ENCODE measurements at places on chromosomes 11 and 22.

DNA sequence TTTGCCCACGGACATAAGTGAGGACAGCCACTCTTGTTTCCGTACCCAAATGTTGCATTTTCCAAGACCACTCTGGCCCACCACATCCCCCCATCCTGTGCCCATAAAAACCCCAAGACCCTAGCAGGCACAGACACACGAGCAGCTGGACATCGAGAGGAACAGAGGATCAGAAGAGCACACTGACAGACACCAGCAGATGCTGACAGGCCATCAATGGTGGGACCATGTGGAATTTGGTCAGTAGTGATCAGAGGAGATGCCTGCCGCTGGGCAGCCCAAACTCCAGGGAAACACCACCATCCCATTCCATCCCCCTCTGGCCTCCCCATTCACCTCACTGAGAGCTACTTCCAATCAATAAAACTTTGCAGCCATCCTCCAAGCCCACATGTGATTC, 87.0 kb downstream of the DLG2 start:
- DNase-seq, result no peak

GRCh38 chr11:65473278-65473860, 25.5 kb upstream of the MALAT1 start:
- DNase-seq, result no peak

GRCh38 chr22:30381264-30381663, 5.9 kb downstream of the RNF215 start:
- no peak for DNase-seq

- no peak for DNase-seq
Measured at GRCh38 chr11:125079878-125080530, 16.9 kb downstream of the SLC37A2 start.

GRCh38 chr11:19673924-19674729, 38.5 kb upstream of the NAV2 start:
- peak; percentile 25 for DNase-seq

DNA sequence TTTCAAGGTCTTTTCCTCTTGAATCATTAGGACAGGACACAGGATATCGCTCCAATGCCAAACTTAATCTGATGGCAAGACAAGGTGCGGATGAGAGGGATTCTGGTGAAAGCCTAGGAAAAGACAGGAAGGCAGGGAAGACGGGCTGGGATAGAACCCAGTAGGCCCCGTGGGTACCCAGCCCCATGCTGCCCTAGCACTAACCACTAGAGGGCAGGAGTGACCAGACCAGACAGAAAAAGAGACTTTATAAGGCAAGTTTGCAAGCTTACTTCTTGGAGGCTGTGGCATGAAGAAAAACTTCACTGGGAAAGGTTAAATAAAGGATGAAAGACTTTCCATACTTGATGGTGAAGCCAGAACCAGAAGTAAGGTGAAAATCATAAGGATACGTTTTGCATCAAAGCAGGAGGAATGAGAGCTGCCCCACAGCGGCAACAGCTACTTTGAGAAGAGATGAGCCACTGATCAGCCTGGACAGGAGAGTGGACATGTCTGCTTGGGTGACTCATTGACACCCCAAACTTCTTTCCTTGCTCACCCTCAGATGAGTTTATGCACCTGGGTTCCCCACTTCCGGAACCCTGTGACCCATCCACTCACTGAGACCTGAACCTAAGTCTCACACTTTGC, 39.8 kb downstream of the SYN3 start:
- peak; percentile 60 for DNase-seq

DNA sequence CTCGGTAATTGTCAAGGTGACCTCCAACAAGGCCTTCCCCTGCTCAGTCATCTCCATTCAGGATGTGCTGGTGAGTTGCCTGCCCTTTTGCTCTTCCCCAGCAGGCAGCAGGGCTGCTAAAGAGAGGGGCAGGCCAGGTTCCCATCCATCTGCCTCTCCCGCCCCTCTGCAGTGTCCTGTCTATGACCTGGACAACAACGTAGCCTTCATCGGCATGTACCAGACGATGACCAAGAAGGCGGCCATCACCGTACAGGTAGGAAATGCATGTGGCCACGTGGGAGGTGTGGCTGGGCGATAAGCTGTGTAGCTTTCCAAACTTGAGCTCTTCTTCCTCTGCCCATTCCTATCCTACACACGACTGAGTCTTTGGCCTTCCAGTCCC, 4.0 kb downstream of the SIDT2 start:
- no peak for DNase-seq

- DNase-seq, result no peak
Measured at GRCh38 chr11:116333001-116333535, 439.7 kb downstream of the BUD13 start.

- DNase-seq, result peak; percentile 75
Measured at GRCh38 chr22:50247748-50248147, 2.9 kb upstream of the TUBGCP6 start.

DNA sequence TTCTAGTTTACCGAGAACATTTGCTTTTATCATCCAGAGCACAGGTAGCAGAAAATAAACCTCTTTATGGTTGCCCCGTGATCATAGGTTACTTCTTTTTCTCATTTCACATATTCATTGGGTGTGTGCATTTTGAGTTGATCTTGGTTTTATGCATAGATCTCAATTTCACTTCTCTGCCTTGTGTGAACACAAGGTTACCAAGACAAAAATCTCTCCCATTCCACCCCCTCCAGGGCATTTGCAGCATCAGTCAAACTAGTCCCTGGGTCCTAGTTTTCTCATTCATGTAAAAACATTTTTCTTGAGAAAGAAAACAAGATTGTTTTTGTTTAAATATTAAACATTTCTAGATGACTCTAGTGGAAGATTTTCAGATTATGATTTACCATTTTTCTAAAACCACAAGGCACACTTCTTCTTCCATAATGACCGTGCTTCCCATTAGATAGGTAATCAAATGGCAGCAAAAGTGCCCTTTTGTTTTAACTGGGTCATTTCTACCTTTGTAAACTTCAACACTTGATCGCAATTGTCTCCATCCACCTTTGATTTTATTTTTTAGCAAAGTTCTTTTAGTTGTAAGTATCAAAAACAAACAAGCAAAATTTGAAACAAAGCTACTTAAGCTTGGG, 526.6 kb upstream of the CADM1 start:
- DNase-seq, result no peak

DNA sequence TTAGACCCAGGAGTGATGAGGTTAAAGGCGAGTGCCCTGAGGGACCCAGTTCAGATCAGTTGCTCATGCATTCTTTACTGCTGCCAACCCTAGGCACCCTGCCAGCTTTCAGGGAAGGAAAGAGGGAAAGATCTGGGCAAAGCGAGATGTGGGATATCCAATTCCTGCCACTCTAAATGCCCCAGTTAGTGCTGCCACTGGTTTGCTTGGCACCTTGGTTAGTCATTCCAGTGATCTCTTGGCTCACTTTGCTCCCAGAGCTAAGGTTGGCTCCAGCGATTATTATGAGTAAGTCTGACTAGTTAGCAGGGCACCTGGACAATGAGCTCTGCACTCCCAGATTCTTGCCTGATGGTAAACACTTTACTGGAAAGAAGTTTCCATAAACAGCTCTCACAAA, 85.0 kb downstream of the INSC start:
- no peak for DNase-seq

GRCh38 chr11:95499516-95500135, 268.6 kb upstream of the SESN3 start:
- peak; percentile 12 for DNase-seq

DNA sequence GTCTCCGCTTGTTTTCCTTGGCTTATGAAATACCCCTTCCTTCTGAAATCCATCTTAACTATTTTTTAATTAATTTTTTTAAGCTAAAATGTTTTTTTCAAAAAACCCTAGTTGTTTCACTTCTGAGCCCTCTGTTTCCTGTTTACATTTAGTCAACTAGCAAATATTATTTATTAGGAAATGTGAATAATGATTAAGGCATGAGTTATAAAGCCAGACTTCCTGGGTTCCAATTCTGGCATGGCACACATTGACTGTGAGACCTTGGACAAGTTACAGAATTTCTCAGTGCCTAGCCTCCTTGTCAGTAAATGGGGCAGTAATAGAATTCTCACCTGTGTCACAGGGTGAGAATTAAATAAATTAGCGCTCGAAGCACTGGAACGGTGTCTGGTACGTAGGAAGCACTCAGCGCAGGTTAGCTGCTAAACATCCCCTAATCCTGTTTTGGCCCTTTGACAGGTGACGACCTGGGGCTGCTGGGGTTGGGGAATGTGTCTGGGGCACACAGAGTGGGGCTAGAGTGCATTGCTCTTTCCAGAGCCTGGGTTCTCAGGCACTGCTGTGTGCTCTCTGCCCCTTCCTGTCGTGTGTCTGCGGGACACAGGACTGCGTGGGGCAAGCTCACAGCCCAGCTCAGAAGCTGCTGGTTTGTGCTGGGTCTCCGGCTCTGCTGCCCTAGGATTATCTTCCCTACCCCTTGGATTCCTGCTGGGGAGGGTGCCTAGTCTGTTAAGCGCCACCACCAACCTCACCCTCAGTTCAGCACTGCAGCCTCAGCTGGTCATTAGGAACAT, 13.1 kb downstream of the PANX1 start:
- no peak for DNase-seq

GRCh38 chr22:30609260-30610185, 2.5 kb downstream of the TCN2 start:
- peak; percentile 78 for DNase-seq

- DNase-seq, result peak; percentile 8
Measured at GRCh38 chr22:20206709-20207215, 55.9 kb upstream of the CCDC188 start.

GRCh38 chr11:23765682-23766252, 731.1 kb upstream of the LUZP2 start:
- peak; percentile 17 for DNase-seq

DNA sequence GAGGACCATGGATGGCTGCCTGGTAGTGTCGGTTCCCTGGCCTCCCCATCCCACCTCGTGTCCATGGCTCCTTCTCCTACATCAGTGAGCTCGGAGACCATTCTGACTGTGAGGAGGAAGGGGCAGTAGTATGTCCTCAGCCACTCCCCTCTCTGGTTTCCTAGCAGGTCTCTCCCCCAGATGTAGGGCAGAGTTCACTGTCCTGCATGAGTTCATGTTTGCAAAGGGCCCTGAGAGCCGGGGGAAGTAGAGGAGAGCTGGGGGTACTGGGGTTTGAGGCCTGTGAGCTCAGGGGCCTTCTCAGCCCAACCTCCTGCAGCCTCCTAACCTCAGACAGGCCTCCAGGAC, 18.4 kb upstream of the ST3GAL4 start:
- no peak for DNase-seq

GRCh38 chr22:24463071-24463760, 31.9 kb upstream of the UPB1 start:
- no peak for DNase-seq

DNA sequence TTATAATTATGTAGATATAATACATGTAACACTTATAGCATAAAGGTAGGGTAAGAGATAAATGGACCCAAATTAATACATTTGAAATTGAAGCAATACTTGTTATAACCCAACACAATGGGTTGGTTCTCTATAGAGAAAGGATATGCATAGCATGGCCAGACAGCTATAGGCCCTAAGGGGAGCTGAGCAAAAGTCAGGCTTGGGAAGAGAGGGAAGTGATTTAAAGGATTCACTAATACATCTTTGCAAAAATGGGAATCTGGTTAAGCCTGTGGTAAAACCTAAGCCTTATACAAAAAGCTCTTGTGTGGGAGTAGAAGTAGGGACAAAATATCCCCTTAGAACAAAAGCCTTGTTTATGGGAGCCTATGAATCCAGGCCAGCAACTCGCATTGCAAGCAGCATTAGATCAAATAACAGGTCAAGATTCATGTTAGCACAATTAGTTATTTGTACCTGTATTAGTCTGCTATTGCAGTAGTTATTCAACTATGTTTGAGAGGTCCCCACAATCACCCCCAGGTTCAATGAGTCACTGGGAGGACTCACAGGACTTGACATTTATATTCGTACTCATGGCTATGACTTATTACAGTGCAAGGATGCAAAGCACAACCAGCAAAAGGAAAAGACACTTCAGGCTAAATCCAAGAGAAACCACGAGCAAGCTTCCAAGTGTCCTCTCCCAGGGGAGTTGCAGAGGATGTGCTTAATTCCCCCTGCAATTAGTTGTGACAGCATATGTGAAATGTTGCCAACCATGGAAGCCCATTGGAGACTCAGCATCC, 144.7 kb upstream of the LMO1 start:
- no peak for DNase-seq

DNA sequence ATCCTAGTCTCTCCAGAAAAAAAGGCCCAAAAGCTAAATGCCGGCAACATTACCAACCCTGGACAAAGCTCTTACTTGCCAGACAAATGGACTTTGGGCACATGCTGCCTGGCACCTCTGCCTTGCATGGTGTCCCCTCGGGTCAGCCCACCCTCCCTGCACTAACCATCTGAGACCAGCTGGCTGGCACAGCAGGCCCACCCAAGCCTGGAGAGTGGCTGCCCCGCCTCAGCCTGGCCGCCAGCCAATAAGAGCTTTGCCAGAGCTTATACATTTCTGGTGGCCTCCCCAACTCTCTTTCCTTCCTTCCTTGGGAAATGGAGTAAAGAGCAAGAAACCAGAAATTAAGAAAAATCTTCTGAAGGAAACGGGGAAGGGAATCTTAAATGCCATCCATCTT, 24.5 kb downstream of the MCHR1 start:
- no peak for DNase-seq

- DNase-seq, result no peak
Measured at GRCh38 chr11:12695221-12695794, 21.1 kb downstream of the TEAD1 start.

DNA sequence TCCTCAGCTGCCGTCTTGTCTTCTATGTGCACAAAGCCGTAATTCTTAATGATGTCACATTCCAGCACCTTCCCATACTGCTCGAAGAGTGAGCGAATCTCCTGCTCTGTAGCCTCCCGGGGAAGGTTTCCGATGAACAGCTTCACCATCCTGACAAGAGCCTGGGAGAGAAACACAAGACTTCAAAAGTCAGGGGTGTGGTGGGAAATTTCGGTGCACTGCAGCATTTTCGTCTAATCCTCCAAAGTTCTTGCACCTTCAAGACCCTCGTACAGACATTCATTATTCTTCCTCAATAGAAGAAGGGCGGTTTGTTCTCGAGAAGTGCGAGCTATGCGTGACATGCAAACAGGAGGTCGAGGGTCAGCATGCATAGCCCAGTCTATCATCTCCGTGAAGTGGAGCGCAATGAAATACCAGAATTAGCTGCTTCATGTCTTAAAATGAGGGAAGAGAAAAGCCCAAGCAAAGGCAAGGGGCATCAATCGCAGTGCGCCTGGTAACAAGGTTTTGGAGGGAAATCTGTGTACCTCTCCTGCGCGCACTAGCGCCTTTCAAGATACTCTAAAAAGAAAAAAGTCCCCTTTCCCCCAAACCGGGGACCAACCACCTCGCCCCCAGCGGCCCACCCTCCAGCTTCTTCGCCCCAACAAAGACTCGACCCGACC, 622 bp downstream of the RBM4B start:
- peak; percentile 10 for DNase-seq

- DNase-seq, result no peak
Measured at GRCh38 chr11:126140201-126140925, 71.1 kb downstream of the RPUSD4 start.

- DNase-seq, result no peak
Measured at GRCh38 chr11:134630861-134631260, 218.8 kb upstream of the B3GAT1 start.

GRCh38 chr11:17267576-17267975, 9.0 kb upstream of the NUCB2 start:
- DNase-seq, result peak; percentile 64

GRCh38 chr22:23243006-23243573, 62.8 kb downstream of the BCR start:
- DNase-seq, result no peak
